HEK293T (cell line): ENCODE measurements at places on chromosomes 1 and 21.

- no peak for DNase-seq
These were observed 29.1 kb upstream of the SAMD13 start for GRCh38 chr1:84272401-84272800.

DNA sequence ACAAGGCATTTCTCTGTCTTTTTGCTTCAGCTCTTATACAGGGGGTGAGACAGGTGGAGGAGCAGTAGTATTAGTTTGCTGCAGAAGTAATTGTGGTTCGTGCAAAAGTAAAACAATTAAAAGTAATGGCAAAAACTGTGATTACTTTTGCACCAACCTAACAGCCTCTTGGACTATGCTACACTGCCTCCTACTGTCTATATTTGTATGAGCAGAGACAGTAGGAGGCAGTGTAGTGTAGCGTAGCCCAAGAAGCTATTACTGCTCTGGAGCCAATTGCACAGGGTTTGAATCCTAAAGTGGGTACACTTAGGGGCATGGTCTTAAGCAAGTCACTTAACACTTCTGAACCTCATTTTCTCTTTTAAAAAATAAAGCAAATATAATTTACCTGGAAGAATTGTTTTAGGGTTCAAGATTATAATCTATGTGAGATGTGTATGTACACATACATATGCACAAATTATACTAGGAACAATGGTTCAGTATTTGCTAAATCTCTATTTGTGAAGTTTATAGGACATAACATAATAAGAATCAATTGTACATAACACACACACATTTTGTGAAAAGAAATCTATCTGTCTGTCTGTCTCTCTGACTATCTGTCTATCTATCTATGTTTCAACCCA, 103.8 kb downstream of the BRINP3 start:
- peak; percentile 34 for DNase-seq

DNA sequence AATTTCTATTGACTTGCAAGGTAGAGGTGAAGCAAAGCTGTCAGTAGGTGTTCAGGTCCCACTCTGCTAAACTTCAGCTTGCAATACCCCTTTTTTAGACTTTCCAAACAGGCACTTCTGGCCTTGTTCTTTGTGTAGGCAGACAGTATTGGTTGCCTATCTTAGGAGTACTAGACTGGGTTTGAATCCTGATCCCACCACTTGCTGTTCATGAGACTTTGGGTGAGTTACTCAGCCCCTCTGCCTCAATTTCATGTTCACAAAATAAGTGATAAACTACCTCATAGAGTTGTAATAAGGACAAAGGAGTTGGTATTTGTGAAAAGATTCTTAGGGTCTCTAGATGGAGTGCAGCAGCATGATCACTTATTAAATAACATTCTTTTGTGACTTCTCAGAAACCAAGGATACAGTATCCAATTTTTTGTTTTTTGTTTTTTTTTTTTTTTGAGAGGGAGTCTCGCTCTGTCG, 5.2 kb downstream of the RCC1 start:
- DNase-seq = no peak

GRCh38 chr1:191969290-191969689, 189.0 kb upstream of the RGS18 start:
- no peak for DNase-seq

- no peak for DNase-seq
These were observed 72.9 kb upstream of the SLC2A1 start for GRCh38 chr1:43031316-43032203.

- no peak for DNase-seq
These were observed 85.1 kb downstream of the UBE4B start for GRCh38 chr1:10117865-10118264.

DNA sequence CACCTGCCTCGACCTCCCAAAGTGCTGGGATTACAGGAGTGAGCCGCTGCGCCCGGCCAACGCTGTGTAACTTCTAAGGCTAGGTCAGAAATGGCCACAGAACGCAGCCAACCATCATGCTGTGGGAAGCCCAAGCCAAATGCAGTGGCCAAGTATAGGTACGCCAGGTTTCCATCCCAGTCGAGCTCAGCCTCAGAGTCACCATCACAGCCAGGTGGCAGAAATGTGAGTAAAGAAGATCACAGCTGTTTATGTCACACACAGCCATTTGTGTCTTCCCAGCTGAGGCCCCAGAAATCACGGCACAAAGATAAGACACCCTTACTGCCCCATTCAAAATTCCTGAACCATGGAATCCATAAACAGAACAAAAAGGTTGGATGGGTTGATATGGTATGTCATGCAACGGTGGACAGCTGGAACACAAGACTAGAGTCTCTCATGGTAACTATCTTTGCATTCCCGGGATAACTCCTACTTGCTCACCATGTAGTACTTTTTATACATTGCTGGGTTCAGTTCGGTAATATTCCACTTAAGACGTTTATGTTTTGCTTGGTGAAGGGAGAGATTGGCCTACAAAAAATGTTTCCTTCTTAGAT, 84.3 kb downstream of the SLC45A1 start:
- DNase-seq = no peak

DNA sequence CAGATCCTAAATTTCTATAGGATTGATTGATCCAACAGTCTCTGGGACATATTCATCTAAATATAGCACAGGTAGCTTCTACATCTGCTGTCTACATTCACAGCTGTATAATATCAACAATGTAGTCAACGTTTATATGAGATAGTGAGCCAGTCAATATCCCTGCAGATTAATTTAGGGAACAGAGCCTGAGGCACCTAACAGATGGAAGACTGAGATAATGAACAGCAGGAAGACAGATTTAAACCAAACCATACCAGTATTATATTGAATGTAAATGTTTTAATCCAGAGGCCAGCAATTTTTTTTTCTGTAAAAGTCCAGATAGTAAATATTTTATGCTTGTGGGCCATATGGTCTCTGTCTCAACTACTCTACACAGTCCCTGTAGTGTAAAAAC, 2072.4 kb downstream of the MRPL39 start:
- no peak for DNase-seq

DNA sequence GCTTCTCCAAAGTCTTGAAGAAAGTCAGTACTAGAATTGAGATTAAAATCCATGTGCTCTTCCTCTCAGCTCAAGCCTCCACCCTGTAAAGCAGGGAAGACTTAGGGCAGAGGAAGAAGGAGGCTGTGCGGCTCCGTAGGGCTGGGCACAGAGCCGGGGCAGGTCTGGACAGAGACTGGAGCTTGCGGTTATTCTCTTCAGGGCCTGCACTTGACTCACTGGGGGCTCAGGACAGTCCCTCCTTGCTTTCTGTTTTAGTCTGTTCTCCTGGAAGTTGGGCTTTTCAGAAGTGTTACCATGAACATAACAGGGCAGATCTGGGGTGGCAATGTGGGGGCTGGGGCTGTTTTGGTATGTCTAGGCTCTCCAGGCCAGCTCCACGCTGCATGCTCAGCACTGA, 21.6 kb upstream of the TRABD2B start:
- DNase-seq = no peak

GRCh38 chr1:78047631-78048030, 1.9 kb downstream of the GIPC2 start:
- DNase-seq = no peak

GRCh38 chr1:9437961-9438430, 101.3 kb upstream of the SLC25A33 start:
- DNase-seq = no peak

DNA sequence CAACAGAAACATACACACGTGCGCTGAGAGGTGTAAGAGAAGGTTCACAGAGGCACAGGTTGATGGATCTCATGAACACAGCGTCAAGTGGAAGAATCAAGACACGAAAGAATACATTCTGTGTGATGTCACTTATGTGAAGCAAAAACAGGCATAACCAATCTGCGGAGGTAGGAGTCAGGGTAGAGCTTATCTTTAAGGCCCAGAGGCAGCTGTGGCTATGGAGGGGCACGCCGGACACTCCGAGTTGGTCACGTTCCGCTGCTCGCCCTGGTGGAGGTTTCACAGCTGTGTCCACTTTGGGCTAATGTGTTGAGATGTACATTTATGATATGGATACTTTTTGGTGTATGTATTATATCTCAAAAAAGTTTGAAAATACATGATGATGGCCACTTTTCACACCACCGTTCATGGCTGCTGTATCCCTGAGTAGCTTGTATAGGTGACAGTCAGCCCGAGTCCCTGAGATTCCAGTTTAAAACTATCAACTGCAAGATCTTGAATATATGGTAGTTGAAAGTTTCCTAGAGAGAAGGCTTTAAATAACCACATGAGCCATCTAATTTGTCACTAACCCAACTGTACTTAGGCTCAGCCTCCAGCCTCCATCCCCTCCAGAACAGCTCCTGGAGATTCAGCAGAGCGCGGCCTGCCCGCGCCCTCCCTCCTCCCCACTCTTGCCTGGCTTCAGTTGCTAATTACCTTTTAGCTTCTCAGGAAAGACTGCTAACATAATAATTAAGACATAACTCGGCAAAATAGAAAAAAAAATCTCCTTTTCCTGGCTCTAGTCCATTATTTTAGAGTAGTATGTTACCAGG, 6.7 kb upstream of the ADARB1 start:
- DNase-seq = no peak

GRCh38 chr1:107225706-107226105, 84.9 kb downstream of the NTNG1 start:
- DNase-seq = no peak

DNA sequence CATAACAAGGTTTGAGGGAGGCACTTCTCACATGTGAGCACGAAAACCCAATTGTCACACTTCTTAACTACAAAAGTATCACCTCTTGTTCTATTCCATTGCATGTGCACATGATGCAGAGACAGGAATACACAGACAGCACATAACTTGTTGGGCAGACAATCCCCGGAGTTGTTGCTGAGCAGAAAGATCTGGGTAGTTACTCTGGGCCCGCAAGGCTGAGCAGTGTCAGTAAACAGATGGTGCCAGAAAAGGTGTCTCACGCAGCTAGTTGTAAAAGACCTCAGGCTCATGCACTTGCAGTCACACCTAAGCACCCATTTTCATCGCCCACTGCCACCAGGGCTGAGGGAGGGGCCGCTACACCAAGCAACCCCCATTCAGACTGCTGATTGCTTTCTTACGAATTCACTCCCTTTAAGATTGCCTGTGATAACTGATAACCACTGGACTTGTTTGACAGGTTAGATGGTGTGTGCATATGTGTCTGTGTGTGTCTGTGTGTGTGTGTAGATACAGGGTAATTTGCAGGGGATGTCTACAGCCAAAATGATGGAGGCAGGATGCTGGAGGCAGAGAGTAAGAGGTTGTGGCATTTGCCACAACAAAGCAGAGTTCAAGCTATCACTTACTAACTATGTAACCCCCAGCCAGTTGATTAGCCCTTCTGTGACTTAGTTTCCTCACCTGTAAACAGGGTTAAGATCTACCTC, 4.2 kb downstream of the LGR6 start:
- DNase-seq = no peak
